ENCODE measurements at places on chromosomes 1 and 21. TPM values are rescaled to one million over a fixed set of nuclear protein-coding genes. Genes with fewer than 3 reads are reported as not detected.

DNA sequence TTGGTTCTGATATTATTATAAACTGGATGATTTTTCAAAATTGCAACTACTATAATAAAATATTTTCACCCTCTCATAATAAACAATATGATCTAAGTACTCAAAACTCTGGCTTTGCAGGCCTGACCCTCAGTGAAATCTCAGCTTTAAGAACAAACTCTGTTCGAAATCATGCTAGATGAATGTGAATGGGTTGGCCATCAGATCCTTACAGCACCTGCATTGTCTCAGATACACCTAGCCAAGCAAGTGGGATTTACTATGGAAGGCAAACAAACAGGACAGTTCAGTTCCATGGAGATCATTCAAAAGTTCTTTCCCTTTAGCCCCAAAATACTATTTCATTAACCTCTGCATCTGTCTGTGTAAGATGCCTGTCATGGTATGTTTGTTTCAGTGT lies 44.8 kb downstream of the STYXL2 start:
- DNase-seq, result no peak

GRCh38 chr1:92934395-92935378 lies 26.6 kb downstream of the DIPK1A start:
- peak; percentile 55 for DNase-seq

DNA sequence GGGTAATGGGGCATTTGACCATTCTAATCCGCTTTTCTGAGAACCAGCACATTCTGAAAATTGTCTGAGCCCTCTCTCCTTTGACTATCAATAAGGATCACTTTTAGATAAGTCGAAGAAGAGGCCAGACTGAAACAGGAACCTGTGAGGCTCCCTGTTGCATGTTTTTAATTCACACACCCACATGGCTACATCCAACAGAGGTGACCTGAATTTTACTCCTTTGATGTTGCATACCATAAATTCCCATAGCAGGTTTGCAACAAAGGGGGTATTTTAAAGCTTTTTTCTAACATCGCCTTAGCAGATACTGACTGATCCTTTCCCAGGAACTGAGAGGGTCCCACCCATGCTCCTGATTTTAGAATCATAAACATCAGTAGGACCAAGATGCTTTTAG lies 450.8 kb downstream of the USP25 start:
- no peak for DNase-seq

- no peak for DNase-seq
Measured at GRCh38 chr1:200423235-200423634, 13.4 kb upstream of the ZNF281 start.

- DNase-seq, result peak; percentile 80
Measured at GRCh38 chr21:45439161-45439872, 34.4 kb downstream of the COL18A1 start.

HAO2 gene
- total RNA-seq, result not detected

KCNT2 gene
- 0.18 TPM for total RNA-seq
